ENCODE measurements at places on chromosomes 2 and 18. TPM values are rescaled to one million over a fixed set of nuclear protein-coding genes. Genes with fewer than 3 reads are reported as not detected.

The PTRHD1 gene
- 19.4 TPM for total RNA-seq

The GDF7 gene
- total RNA-seq = 1.9 TPM

The CHRNG gene
- 2.0 TPM for total RNA-seq

The TNS1 gene
- 132 TPM for total RNA-seq

The SPC25 gene
- total RNA-seq = 13.1 TPM

The MARS2 gene
- total RNA-seq = 7.2 TPM

The TXNDC2 gene
- total RNA-seq = not detected

The TMEFF2 gene
- total RNA-seq = 12.6 TPM

The NDC80 gene
- total RNA-seq = 10.5 TPM

The SPATS2L gene
- total RNA-seq = 76.5 TPM

The VWC2L gene
- 11.5 TPM for total RNA-seq

The CD207 gene
- 5.3 TPM for total RNA-seq

The TLX2 gene
- 0.93 TPM for total RNA-seq

The IKZF2 gene
- total RNA-seq = 29.0 TPM

The GCFC2 gene
- total RNA-seq = 39.9 TPM

The METAP1D gene
- total RNA-seq = 23.1 TPM

The IL1RN gene
- 10.3 TPM for total RNA-seq

The IL36G gene
- not detected for total RNA-seq

The POMC gene
- 3.4 TPM for total RNA-seq

The ALPI gene
- total RNA-seq = not detected

The ANKRD30B gene
- not detected for total RNA-seq

The CD8A gene
- total RNA-seq = 0.27 TPM

The SLC30A3 gene
- 0.27 TPM for total RNA-seq

The GORASP2 gene
- 44.5 TPM for total RNA-seq

The BAZ2B gene
- 499 TPM for total RNA-seq

The CD8B gene
- total RNA-seq = 0.71 TPM

The UGT1A10 gene
- not detected for total RNA-seq

The TRABD2A gene
- total RNA-seq = 0.77 TPM

The COL3A1 gene
- total RNA-seq = 7,166 TPM

The NEB gene
- 208 TPM for total RNA-seq

The RSAD2 gene
- 7.9 TPM for total RNA-seq

The NPPC gene
- 5.2 TPM for total RNA-seq

The SKA1 gene
- total RNA-seq = 2.5 TPM

The ADGRF3 gene
- not detected for total RNA-seq

The MROH2A gene
- total RNA-seq = not detected

The CBLN2 gene
- 20.8 TPM for total RNA-seq

The ACVR1 gene
- 31.9 TPM for total RNA-seq

The FOSL2 gene
- total RNA-seq = 35.8 TPM

The ZNF519 gene
- total RNA-seq = 24.3 TPM

The GALM gene
- 20.2 TPM for total RNA-seq

The CRYGD gene
- 823 TPM for total RNA-seq

Measured in camera-type eye (tissue), 1 donor.